Epithelial cell of prostate (primary cell): ENCODE measurements at places on chromosomes 4 and X.
A peak's percentile ranks its signal among the peaks of the same experiment; 100 is the strongest.

- DNase-seq = no peak
These were observed 90.4 kb upstream of the VCX3B start for GRCh38 chrX:8374041-8374825.

GRCh38 chr4:91936311-91936710 is 367.5 kb upstream of the GRID2 start:
- no peak for DNase-seq

- DNase-seq = no peak
These were observed 180.0 kb downstream of the AFAP1 start for GRCh38 chr4:7759635-7760034.

DNA sequence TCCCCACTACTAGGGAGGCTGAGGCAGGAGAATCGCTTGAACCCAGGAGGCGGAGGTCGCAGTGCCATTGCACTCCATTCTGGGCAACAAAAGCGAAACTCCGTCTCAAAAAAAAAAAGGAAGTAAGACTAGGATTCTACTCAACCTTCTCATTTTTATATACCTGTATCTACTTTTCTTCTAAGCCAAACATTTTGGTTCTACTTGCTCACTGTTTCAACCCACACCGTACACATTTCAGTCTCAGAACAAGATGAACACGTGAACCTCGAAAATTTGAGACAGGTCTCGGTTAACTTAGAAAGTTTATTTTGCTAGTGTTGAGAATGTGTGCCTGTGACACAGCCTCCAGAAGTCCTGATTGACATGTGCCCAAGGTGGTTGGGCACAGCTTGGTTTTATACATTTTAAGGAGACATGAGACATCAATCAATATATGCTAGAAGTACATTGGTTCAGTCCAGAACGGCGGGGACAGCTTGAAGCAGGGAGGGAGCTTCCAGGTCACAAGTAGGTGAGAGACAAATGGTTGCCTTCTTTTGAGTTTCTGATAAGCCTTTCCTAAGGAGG is 3.7 kb downstream of the ADD1 start:
- DNase-seq = no peak

GRCh38 chr4:106315476-106315967 is 487 bp downstream of the TBCK start:
- peak; percentile 78 for DNase-seq

GRCh38 chr4:8615921-8616787 is 23.6 kb downstream of the CPZ start:
- no peak for DNase-seq

GRCh38 chr4:155656025-155656424 is 10.6 kb upstream of the GUCY1A1 start:
- DNase-seq = no peak
